ENCODE measurements at places on chromosomes 1 and 21.

DNA sequence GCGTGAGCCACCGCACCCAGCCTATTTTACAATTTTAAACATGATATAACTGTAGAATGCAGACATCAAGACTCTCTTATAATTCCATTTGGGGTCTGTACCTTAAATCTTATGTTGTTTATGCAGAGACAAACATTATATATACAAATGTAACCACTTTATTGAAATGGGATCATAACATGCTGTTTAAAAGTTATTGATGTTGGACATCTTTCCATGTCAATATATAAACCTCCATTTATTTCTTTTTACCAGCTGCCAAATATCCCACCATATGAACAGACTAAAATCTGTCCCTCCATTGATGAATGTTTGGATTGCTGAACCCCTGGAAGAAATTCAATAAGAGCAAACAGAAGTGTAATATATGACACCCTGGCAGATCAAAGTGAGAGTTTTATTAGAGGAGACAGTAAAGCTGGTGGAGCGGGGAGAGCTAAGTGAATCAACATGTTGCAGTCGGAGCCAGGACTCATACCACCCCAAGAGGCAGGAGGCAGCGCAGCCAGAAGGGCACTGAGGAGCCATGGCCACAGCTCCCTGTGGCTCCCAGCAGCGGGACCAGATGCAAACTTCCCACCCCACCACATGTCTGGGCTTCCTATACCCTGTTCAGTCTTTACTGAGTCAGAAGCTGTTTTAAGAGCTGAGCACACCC, 4.7 kb upstream of the PCSK9 start:
- DNase-seq = no peak

DNA sequence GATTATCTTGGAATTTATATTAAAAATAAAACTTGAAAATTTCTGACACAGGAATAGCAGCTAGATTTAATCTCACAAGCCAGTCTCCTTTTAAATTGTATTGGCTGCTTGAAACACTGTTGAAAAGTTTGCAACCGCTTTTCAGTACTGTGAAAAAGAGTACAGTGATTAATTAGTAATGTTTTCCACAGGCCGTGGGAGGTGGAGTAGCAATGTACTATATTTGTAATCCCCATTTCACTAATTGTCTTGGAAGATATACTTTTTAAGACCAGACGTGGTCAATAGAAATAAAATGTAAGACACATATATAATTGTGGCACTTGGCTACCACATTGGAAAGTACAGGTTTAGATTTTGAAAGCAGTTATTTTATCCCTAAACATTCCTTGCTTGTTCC, 40.8 kb upstream of the MYOCOS start:
- no peak for DNase-seq

DNA sequence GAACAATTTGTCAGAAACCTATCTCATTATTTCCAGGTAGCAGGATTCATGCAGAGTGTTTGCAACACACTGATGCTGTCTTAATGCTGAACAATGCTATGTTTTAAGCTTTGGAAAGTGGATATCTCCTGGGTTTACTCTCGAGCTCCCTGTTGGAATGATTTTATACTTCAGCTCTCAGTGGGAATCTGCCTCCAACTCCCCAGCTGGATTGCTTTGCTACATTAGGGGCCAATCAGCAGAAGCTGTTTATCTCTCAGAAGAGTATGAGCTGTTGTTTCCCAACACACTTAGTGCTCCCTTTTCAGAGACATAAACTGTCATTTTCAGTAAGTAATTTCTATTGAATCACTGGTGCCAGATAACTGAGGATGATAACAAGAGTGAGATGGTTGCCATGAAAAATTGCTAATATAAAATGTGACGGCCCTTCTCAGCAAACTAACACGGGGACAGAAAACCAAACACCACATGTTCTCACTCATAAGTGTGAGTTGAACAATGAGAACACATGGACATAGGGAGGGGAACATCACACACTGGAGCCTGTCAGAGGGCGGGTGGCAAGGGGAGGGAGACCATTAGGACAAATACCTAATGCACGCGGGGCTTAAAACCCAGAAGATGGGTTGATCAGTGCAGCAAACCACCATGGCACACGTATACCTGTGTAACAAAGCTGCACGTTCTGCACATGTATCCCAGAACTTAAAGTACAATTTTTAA, 265.9 kb upstream of the RUNX1 start:
- no peak for DNase-seq

GRCh38 chr1:206908038-206908437, 10.8 kb downstream of the IL24 start:
- no peak for DNase-seq

DNA sequence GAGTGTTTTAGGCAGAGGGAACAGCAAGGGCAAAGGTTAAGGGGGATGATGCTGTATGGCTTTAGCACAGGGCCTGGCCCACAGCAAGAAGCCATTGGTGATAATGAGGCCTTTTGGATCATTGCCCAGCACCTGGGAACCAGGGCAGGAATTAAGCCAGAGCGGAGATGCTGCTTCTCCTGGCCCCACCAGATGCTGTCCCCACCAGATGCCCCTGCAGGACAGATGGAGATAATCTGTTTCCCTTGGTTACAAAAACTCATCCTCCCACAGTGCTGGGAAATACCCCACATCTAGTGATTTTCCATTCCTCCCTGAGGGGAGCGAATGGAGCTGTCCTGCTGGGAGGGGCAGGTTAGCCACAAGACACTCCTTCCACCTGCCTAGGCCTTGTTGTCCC, 18.8 kb downstream of the OPRD1 start:
- no peak for DNase-seq

DNA sequence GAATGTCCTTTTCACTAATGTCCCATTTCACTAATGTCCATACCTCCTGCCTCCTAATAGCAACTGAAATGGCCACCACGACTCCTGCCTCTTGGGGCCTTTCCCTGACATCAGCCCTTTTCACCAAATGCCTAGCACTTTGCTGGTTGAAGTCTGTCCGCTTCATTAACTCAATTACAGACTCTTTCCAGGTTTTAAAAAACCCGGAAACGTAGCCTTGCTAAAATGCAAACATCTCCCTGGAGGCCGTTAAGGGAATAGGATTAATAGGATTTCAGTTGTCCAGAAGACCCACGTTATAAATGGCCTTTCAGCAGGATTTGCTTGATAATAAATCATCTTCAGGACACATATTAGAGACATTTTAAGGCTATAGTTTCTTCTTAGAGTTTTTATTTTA, 25.7 kb upstream of the ERO1B start:
- DNase-seq = no peak

- no peak for DNase-seq
Measured at GRCh38 chr1:205356440-205357139, at the start of gene KLHDC8A. KLHDC8A (minus strand) TSS chr1:205356922; CDS start chr1:205343604, 13,318 bp downstream.

DNA sequence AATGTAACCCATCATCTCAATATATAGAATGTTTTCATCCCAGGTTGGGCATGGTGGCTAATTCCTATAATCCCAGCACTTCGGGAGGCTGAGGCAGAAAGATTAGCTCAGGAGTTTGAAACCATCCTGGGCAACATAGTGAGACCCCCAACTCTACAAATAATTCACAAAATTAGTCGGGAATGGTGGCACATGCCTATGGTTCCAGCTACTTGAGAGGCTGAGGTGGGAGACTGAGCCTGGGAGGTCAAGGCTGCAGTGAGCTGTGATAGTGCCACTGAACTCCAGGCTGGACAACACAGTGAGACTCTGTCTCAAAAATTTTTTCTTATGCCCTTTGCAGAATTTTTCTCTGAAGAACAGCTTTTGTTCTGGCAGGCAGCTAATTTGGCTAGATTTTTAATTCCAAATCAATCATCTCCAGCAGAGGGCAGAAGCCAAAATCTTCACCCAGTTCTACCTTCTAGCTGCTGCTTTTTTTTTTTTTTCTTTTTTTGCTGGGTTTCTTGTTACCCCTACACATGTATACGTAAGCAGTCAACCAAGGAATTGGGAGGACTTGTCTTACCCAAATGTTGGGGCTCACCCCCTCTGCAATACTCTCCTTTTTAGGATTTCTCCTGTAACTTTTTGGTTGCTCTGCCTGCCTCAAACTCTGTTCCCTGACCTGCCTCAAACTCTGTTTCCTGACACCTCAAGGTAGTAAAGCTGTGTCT, 2.7 kb upstream of the RAD54L start:
- peak; percentile 23 for DNase-seq

DNA sequence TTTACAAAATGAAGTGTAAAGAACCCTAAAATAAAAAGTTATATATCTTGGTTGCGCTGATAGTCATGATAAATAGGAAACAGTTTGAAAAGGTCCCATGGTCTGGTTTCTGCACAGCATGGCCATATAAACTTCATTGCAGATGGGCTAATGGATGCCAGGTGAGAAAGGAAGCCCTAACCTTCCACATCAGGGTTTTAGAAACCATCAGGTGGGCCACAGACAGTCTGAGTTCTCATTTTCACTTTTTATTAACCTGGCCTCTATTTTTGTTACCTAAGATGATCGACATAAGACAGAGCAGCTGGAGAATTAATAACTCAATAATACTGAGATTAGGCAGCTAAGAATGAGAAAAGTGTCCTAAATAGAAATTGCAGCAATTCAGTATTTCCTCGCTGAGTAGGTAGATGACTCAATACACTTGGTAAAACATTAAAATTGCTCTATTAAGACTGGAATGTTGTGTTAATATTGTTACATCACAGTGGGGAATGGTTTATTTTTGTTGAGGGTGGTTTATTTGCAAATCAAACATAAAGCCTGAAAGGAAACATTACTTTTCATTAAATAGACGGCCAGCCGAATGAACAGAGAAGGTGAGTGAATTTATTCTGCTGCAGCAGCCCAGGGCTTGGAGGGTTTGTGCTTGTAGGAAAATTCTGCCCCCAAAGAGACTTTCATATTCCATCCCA, 21.1 kb downstream of the C1orf21 start:
- DNase-seq = no peak
